ENCODE measurements at places on chromosomes 13 and 19. TPM values are rescaled to one million over a fixed set of nuclear protein-coding genes. Genes with fewer than 3 reads are reported as not detected.

LILRA6 gene
- total RNA-seq: not detected

PVR gene
- 139 TPM for total RNA-seq

OVOL3 gene
- total RNA-seq: not detected

AP1M2 gene
- total RNA-seq: 113 TPM

LINGO3 gene
- not detected for total RNA-seq

NKG7 gene
- not detected for total RNA-seq

WTIP gene
- total RNA-seq: 34.2 TPM

LHB gene
- not detected for total RNA-seq

KLK15 gene
- total RNA-seq: not detected

CYSLTR2 gene
- not detected for total RNA-seq
